ENCODE measurements at places on chromosomes 5 and 9.

GRCh38 chr5:139167533-139167932 is 30.6 kb downstream of the SIL1 start:
- no peak for DNase-seq

DNA sequence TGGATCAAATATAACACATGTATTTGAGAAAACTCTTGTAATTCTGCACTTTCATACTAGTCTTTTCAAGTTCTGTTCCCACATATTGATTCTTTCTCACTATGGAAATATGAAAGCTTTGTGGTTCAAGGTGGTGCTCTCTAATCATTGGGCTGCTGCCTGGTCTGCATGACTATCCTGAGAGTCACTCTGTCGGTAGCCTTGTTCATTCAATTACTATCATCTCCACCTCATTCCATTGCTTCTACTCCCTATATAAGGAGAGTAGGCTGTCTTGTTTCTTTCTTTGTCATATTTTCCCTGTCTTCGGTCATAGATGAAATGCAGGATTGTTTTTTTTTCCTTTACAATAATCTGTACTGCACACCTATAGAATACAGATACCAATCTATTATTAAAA is 341.4 kb upstream of the ACTBL2 start:
- no peak for DNase-seq

GRCh38 chr5:86557920-86558319 is 59.8 kb upstream of the COX7C start:
- no peak for DNase-seq

- no peak for DNase-seq
These were observed 86.3 kb upstream of the PJA2 start for GRCh38 chr5:109496112-109496511.

DNA sequence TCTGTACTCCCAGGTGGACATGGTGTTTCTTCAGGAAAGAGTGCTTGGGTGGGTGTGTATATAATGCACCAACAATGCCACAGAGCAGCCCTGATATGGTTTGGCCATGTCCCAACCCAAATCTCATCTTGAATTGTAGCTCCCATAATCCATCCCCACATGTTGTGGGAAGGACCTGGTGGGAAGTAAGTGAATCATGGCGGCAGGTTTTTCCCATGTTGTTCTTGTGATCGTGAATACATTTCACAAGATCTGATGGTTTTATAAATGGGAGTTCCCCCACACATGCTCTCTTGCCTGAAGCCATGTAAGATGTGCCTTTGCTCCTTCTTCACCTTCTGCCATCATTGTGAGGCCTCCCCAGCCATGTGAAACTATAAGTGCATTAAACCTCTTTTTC is 158.5 kb downstream of the NR3C1 start:
- DNase-seq, result no peak
